ENCODE measurements at places on chromosomes 12 and 14. TPM values are rescaled to one million over a fixed set of nuclear protein-coding genes. Genes with fewer than 3 reads are reported as not detected.
A peak's percentile ranks its signal among the peaks of the same experiment; 100 is the strongest.

GRCh38 chr12:31019561-31019960 is 54.1 kb upstream of the DDX11 start:
- H3K27me3 ChIP-seq, result no peaks in the 10 kb centered on the region
- DNase-seq, result no peak

DNA sequence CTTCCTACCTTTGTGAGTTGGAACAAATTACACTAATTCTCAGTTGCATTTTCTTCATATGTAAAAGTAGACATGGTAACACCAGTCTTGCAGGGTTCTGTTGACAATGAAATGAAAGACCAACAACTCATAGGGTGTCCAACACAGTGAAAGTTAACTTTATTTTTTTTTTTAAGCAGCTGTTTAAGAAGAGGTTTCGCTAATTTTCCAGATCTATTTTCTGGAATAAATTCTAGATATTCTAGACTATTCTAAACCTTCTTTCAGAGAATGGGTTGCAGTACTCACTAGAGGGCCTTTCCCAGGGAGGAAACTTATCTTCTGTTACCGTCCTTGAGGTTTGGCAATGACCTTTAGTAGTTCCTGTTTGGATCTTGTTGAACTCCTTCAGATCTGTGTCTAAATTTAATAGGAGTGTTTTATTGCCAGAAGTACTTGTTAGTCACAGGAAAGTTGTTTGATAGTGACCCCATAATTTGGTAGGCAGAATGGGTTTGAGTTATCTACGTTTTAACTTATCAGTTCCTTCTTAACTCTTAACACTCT is 2.8 kb upstream of the ART4 start:
- H3K27me3 ChIP-seq, result no peaks in the 10 kb centered on the region
- no peaks in the 10 kb centered on the region for H3K36me3 ChIP-seq
- H3K27ac ChIP-seq, result no peak overlapping the region
- no peak for DNase-seq
- H3K4me3 ChIP-seq, result no peak overlapping the region

GRCh38 chr12:14981049-14981448 is 8.2 kb downstream of the PDE6H start:
- no peak overlapping the region for H3K27ac ChIP-seq
- no peaks in the 10 kb centered on the region for H3K27me3 ChIP-seq
- DNase-seq, result no peak
- no peak overlapping the region for H3K4me3 ChIP-seq
- no peaks in the 10 kb centered on the region for H3K36me3 ChIP-seq

DNA sequence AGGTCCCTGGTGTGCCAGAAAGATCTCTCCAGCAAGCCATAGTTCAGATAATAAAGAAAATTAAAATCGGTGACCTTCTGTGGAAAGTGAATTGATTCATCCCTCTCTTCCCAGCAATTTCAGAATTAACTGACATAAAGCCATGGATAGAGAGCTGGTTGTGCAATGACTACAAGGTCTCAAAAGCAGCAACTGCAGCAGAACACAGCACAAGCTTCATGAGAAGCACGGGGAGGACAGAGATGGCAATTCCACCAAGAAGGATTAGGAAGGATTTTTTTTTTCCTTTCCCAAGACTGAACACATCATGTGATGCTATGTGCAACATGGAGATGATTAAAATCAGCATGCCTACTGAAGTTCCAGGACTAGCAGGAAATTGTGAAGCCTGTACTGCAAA is 154.9 kb upstream of the PLEKHG7 start:
- no peak overlapping the region for H3K27ac ChIP-seq
- DNase-seq, result no peak
- H3K27me3 ChIP-seq, result no peaks in the 10 kb centered on the region
- no peak overlapping the region for H3K4me3 ChIP-seq

DNA sequence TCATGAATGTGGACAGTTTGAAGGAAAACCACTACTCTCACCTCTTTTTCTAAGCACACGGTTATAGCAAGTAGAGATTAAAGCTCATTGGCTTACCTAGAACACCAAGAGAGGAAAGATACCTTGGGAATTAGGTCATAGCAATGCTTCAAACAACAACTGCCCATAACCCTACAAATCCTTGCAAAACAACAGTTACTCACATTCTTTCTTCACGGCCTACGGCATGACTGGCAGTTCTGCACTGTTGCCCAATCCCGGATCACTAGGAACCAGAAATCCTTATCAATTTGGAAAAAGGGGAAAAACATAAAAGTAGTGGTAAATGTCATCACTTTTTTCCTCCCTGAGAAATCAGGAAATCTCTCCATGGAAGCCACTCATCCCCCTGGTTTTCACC is 9.6 kb upstream of the ISM2 start:
- H3K27ac ChIP-seq, result no peak overlapping the region
- H3K27me3 ChIP-seq, result no peaks in the 10 kb centered on the region
- no peaks in the 10 kb centered on the region for H3K36me3 ChIP-seq
- no peak for DNase-seq
- H3K4me3 ChIP-seq, result no peak overlapping the region

DNA sequence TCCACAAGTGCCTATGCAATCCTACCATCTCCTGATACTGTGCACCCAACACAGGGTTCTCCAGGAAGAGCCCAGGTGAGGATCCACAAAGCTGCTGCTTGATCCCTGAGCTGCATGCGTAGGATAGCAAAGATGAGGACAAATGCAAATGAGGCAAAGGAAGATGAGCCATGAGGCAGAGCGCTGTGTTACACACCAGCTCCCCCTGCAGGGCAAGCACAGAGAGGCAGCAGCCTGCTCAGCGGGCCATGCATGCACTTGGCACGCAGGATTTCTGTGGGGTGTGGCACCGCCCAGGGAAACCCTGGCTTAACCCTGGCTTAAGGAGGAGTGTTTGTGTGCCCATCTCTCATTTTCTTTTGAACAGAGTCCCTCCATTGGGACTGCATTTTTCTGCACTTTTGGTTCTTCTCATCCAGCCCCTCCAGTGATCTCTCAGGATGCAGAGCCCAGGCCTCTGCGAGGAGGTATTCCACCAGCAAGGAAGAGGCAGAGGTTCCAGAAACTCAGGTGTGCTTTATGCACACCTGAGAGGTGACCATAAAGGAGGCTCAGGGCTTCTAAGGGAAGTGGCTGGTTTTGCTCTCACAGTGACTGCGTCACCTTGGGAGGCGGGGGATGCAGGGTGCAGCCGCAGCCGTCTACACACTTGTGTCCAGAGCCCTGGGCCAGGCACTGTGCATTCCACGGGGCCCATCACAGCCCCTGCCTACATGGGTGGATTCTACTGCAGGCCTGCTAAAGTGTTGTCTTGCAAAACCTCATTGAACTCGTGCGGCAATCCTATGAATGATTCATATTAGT is 973.3 kb upstream of the TMEM132C start:
- H3K36me3 ChIP-seq, result no peaks in the 10 kb centered on the region
- no peak overlapping the region for H3K4me3 ChIP-seq
- H3K4me1 ChIP-seq, result no peaks in the 10 kb centered on the region
- H3K27me3 ChIP-seq, result no peaks in the 10 kb centered on the region
- DNase-seq, result no peak

- H3K4me1 ChIP-seq, result peaks cover 2% of the 10 kb centered on the region
- H3K27ac ChIP-seq, result no peak overlapping the region
- no peak overlapping the region for H3K4me3 ChIP-seq
- H3K27me3 ChIP-seq, result no peaks in the 10 kb centered on the region
- no peak for DNase-seq
- no peaks in the 10 kb centered on the region for H3K36me3 ChIP-seq
These were observed 209.1 kb downstream of the DACT1 start for GRCh38 chr14:58846682-58847465.

DNA sequence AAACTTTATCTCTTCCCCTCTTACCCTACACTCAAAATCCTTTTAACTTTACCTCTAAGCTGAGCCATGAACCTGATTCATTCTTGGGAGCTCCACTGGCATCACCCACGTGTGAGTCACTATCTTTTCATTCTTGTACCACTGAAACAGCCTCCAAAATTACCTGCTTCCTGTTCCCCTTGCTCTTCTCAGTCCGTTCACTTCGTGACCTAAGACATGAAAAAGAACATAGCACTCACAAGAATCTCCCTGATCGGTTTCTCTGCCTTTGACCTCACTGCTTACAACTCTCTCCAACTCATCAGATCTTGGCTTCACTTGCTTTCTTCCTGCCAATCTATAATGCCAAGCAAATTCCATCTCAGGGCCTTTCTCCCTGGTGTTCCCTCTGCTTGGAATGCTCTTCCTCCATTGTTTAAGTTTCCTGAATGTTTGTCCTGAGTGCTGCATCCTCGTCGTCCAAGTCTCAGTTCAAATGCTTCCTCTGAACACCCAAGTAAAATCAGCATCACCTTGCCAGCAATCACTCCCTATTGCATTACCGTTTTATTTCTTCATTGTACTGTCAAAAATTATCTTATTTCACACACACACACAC is 9.2 kb downstream of the GLIPR1 start:
- no peaks in the 10 kb centered on the region for H3K4me1 ChIP-seq
- no peak overlapping the region for H3K4me3 ChIP-seq
- no peak for DNase-seq

GRCh38 chr12:65182012-65182739 is 12.8 kb downstream of the LEMD3 start:
- DNase-seq, result no peak
- no peaks in the 10 kb centered on the region for H3K36me3 ChIP-seq
- H3K27ac ChIP-seq, result no peak overlapping the region
- H3K4me3 ChIP-seq, result no peak overlapping the region

DNA sequence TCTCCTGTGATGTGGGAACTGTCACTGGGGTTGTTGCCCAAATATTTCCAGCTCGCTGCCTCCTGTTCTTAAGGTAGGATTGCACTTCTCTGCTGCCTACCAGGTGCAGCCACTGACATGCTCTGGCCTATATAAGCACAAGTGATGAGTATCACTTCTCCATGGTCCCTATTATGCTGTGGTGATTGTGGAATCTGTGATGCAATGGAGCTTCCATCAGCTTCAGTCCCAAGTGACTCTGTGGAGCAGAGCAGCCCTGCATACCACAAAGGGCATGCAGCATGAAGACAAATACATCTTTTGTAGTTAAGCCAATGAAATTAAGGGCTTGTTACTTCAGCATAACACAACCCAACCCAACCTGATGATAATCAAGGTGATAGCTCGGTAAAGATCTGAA is 43.5 kb downstream of the CKAP4 start:
- no peaks in the 10 kb centered on the region for H3K27me3 ChIP-seq
- no peaks in the 10 kb centered on the region for H3K4me1 ChIP-seq
- no peaks in the 10 kb centered on the region for H3K36me3 ChIP-seq
- no peak overlapping the region for H3K27ac ChIP-seq
- H3K4me3 ChIP-seq, result no peak overlapping the region
- DNase-seq, result no peak

- no peak overlapping the region for H3K27ac ChIP-seq
- no peak overlapping the region for H3K4me3 ChIP-seq
- H3K27me3 ChIP-seq, result no peaks in the 10 kb centered on the region
- H3K4me1 ChIP-seq, result no peaks in the 10 kb centered on the region
- DNase-seq, result no peak
These were observed 345.9 kb downstream of the NAV3 start for GRCh38 chr12:78176643-78177042.

DNA sequence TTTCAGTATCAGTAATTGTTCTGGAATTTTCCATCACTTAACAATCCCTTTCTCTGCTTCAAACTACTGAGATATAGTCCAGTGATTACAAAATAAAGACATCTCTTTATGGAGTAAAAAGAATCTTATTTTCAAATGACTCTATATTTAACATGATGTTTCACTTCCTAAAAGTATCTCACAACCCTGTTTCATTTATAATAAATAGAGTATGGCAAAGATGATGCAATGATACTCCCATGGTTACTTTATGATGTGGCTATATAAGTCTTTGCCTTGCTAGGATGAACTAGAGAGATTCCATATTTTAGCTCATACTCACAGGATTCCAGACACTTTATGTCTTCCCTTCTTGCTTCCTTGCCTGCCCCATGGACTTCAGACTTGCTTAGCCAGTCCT is 953.5 kb upstream of the MDGA2 start:
- no peak overlapping the region for H3K4me3 ChIP-seq
- no peak overlapping the region for H3K27ac ChIP-seq
- no peaks in the 10 kb centered on the region for H3K27me3 ChIP-seq
- no peaks in the 10 kb centered on the region for H3K36me3 ChIP-seq
- no peaks in the 10 kb centered on the region for H3K4me1 ChIP-seq
- no peak for DNase-seq

DNA sequence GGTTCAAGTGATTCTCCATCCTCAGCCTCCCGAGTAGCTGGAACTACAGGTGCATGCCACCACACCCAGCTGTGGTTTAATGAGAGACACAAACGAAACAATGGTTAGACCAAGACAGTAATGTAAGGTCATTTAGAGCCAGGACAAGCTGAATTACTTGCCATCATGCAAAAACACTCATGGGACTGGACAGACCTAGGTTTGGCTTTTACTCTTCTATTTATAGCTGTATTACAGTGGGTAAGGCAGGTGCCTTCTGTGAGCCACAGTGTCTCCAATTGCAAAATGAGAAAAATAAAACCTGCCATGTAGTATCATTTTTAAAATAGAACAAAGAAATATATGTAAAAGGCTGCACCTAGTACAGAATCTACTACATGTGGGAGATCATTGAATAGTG is 513.2 kb downstream of the NELL2 start:
- H3K36me3 ChIP-seq, result no peaks in the 10 kb centered on the region
- no peak overlapping the region for H3K4me3 ChIP-seq
- H3K27me3 ChIP-seq, result no peaks in the 10 kb centered on the region
- H3K4me1 ChIP-seq, result no peaks in the 10 kb centered on the region

DNA sequence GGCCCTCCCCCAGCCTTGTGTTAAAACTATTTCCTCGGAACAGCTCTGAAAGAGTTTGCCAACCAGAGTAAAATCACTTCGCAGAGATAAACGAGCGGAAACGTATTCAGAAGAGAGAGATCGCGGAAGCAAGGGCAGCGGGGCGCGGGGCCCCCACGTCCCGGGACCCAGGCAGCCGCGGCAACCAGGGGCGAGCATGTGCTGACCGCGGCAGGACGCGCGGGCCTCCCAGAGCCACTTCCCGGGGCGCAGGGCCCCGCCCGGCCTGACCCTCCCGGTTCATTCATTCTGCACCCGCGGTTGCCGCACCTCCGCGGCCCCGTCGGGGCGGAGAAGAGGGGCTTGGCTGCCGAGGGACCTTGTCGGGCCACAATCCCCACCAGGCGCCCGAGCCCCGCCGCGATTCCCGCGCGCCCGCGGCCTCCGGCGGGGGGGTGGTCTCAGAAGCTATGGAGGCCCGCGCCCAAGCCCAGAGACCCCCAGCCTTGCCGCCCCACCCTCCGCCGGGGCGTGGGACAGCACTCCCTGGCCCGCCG is 598 bp downstream of the UBE2N start:
- no peaks in the 10 kb centered on the region for H3K36me3 ChIP-seq
- H3K4me1 ChIP-seq, result peaks cover 6% of the 10 kb centered on the region
- peak; percentile 35 for DNase-seq
- H3K4me3 ChIP-seq, result peak overlapping the region; percentile 98

PRR4 gene
- total RNA-seq, result 1.9 TPM

WNT1 gene
- not detected for total RNA-seq

RHEBL1 gene
- not detected for total RNA-seq

KRT85 gene
- not detected for total RNA-seq

DHRS1 gene
- total RNA-seq, result 16.0 TPM

NRIP2 gene
- total RNA-seq, result 2.4 TPM

TAS2R42 gene
- total RNA-seq, result not detected

MAP1LC3B2 gene
- total RNA-seq, result 0.80 TPM

MIP gene
- total RNA-seq, result not detected

C12orf54 gene
- 1.4 TPM for total RNA-seq

KRT3 gene
- not detected for total RNA-seq

KLHL28 gene
- 15.9 TPM for total RNA-seq

TDRD9 gene
- total RNA-seq, result 0.83 TPM
